ENCODE measurements at places on chromosomes 16 and 17. TPM values are rescaled to one million over a fixed set of nuclear protein-coding genes. Genes with fewer than 3 reads are reported as not detected.

Gene CCL8
- total RNA-seq: not detected

Gene ZNF689
- 3.4 TPM for total RNA-seq

Gene ZG16B
- 3.0 TPM for total RNA-seq

Gene CD300C
- total RNA-seq: not detected

Gene KRT27
- not detected for total RNA-seq

Gene TBX4
- total RNA-seq: not detected

Gene CTRB1
- total RNA-seq: not detected

Gene CLEC18A
- 0.05 TPM for total RNA-seq

Gene CSF3
- 8.4 TPM for total RNA-seq

Gene TTLL6
- not detected for total RNA-seq

Gene RNF157
- total RNA-seq: 0.07 TPM

Gene GDPD1
- 1.8 TPM for total RNA-seq

Gene OR4D1
- total RNA-seq: not detected

Gene CACNG3
- not detected for total RNA-seq

Gene CHD9
- total RNA-seq: 23.7 TPM

Gene KRTAP4-5
- not detected for total RNA-seq

Gene HYDIN
- total RNA-seq: not detected

Gene TAC4
- total RNA-seq: not detected

Gene C17orf113
- total RNA-seq: 0.74 TPM

Gene SLC25A39
- total RNA-seq: 225 TPM

Gene CCDC200
- not detected for total RNA-seq

Gene NPW
- 4.0 TPM for total RNA-seq

Gene USP31
- total RNA-seq: 10.3 TPM

Gene NDUFB10
- 343 TPM for total RNA-seq

Gene SBK1
- 0.09 TPM for total RNA-seq

Gene GJD3
- not detected for total RNA-seq

Gene CX3CL1
- 6.7 TPM for total RNA-seq

Gene KRTAP1-5
- not detected for total RNA-seq

Gene CDYL2
- total RNA-seq: 1.1 TPM

Gene ACE
- total RNA-seq: not detected

Gene KRT31
- 0.05 TPM for total RNA-seq

Gene ANKRD13B
- total RNA-seq: 8.6 TPM

Gene GLP2R
- not detected for total RNA-seq

Gene CCDC78
- total RNA-seq: 3.4 TPM

Gene FBXW10B
- 0.42 TPM for total RNA-seq

Gene SPATA22
- not detected for total RNA-seq

Gene ATP2A3
- total RNA-seq: not detected

Gene MCRIP2
- 60.1 TPM for total RNA-seq

Gene GNGT2
- total RNA-seq: not detected

Gene SLC22A31
- total RNA-seq: not detected

Gene FAM171A2
- total RNA-seq: 5.6 TPM

Gene CCL17
- total RNA-seq: not detected

Gene CCL14
- not detected for total RNA-seq

Gene HS3ST3B1
- 4.6 TPM for total RNA-seq

Gene JPH3
- total RNA-seq: not detected

Gene FBXW10
- total RNA-seq: 0.09 TPM

Gene FOXO3B
- total RNA-seq: 5.9 TPM
